ENCODE measurements at places on chromosomes 1 and 21.
A peak's percentile ranks its signal among the peaks of the same experiment; 100 is the strongest.

- DNase-seq = no peak
Measured at GRCh38 chr1:6352138-6352563, 41.4 kb downstream of the ACOT7 start.

GRCh38 chr1:113675302-113675701 lies 84.0 kb downstream of the PHTF1 start:
- DNase-seq = no peak

DNA sequence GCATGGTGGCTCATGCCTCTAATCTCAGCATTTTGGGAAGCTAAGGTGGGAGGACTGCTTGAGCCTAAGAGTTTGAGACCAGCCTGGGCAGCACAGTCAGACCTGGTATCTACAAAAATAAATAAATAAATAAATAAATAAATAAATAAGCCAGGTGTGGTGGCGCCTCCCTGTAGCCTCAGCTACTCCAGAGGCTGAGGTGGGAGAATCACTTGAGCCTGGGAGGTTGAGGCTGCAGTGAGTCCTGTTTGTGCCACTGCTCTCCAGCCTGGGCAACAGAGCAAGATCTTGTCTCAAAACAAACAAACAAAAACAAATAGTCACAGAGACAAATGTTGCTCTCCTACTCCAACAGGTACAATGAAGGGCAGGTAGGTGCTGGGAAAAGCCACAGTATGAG lies 242.4 kb upstream of the POU3F1 start:
- no peak for DNase-seq

- no peak for DNase-seq
Measured at GRCh38 chr1:35622510-35623178, 18.7 kb downstream of the PSMB2 start.

DNA sequence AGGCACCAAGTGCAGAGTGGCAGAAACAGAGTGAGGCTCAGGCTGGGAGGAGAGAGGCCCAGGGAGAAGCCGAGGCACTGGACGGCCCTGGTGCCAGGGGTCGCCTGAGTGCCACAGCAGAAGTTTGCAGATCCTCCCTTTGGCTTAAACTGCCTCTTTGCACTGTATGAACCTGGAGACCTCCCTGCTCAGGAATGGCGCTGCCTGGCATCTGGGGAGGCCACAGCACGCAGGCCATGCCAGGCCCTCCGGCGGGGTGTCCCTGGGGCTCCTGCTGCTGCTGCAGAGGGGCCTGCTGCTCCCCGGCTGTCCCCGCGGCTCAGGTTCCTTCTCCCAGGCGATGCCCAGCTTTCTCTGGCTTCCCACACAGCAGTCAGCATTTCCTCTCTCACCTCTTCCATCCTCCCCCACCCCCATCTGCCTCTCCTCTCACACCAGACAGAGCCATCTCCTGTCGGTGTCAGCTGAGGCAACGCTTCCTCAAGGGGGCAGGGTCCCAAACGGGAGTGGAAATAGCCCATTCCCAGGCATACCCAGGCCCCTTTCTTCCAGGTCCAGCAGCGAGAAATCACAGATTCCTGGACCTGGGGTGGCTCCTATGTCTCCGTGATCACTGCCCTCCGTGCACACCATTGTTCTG lies 35.2 kb downstream of the SYT6 start:
- DNase-seq = no peak

DNA sequence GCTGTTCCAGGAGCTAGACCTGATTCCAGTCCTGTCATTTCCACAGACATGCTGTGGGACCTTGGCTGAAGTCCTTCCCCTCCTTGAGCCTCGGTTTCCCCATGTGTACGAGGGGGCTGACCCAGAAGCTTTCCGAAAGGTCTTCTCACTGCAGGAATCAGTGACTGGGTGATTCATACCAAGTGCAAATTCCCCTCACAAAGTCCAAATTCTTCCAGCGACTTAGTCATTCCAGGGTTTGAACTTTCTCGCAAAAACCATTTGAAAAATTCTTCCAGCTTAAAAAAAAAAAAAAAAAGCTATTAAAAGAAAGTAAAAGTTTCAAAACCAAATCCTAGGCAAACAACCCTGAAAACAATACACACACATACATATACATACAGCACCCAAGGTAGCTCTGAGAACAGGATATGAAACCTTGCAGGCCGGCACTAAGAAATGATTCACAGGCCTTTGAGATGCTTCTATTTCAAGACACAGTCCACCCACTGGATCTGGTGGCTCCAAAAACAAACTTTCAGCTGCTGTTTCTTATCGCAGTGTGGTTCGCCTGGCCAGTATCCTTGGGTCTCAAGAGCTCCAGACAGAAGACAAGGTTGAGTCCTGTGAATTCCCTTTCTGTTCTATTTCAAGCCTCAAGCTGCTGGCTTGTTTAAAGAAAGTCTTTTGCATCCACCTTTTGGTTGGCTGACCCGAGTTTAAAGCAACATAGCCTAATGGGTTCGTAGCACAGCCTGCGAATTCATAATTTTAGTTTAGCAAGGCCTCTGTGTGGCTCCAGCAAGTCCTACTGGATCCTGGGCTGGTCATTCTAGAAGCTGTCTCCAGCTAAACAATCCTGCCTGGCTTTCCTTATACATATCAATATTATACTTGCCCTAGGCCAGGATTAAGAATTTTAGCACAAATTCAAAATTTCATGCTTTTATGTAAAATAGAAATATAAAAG lies 18.0 kb upstream of the ID3 start:
- DNase-seq = no peak

DNA sequence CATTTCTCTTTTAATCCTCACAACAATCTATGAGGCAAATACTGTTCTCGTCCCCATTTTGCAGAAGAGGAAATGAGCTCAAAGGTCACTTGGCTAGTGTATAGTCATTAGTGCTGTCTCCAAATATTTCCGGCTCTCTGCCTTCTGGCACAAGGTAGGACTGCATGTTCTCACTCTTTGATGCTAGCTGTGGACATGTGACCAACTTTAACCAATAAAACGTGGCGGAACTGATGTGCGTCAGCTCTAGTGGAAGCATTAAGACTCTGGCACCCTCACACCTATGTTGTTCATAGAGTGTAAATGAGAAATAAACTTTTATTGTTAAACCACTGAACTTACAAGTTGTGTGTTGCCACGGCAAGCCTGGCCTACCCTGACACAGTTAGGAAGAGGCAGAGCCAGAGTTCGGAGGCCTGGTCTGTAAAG lies 5.0 kb upstream of the KIF21B start:
- no peak for DNase-seq

DNA sequence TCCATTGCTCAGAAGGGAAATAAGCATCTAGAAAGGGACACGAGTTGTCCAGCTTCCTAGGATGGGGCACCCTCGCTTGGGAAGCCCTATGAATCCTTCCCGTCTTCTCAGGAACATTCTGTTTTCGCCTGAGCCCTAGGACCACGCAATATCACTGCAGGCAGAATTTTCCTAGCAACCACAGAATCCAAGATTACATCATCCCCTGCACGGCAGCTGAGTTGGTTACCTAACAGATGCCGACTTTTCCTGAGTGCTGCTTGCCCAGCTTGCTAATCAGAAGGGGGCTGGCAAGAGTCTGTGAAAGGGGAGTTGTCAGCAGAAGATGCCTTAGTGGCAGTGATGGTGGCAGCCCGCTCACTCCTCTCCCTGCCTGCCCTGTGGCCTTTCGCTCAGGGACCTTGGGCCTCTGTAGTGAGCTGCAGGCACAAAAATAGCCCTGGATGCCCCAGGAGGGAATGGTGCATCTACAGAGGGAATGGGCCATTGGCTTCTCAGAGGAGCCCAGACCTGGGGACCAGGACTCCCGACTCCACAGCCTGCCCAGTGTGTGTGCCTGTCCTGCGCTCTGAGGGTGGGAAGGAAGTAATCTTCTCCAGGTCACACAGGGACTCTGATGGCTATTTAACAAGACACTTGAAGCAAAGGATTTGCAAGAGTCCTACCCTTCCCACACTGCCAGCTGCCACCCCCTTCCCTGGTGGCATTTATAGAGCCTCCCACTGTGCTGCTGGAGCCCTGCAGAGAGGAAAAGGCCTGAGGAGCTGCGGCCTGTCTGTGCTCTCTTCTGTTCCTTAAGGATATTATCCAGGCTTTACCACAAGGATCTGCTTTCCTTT lies 28.9 kb upstream of the CLSTN1 start:
- no peak for DNase-seq

DNA sequence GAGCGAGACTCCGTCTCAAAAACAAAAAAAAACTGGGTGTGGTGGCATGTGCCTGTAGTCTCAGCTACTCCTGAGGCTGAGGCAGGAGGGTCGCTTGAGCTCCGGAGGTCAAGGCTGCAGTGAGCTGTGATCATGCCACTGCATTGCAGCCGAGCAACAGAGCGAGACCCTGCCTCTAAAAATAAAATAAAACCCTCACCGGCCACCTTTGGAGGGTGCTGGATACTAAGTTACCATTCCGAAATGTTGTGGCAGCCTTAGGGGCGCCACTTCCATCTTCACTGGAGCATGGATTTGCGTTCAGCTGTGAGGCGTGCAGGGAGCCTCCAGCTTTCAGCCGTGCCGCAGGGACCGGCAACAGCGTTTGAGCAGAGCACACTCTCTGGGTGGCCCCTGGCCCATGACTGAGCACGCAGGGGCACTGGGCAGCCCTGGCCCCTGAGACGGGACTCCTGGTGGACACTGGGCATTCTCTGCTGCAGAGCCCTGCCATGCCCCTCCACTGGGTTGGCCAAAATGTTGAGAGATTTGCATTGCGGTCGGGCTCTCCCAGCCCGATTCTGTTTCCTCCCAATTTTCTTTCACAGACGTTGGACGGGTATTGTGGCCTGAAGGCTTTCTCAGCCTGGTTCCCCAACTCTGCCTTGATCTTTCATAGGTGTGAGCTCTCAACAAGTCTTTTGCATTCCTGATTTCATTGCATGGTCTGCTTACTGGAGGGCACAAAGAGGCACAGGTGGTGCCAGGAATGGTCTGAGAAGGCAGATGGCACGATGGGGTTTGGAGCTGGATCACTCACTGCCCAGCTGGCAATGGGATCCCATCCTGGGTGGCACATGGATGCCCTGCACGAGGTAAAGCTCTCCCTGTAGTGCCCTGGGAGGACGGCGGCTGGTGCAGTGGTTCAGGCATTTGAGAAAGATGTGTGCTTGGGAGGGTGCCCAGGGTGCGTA lies 5.8 kb upstream of the CFAP74 start:
- DNase-seq = peak; percentile 51

DNA sequence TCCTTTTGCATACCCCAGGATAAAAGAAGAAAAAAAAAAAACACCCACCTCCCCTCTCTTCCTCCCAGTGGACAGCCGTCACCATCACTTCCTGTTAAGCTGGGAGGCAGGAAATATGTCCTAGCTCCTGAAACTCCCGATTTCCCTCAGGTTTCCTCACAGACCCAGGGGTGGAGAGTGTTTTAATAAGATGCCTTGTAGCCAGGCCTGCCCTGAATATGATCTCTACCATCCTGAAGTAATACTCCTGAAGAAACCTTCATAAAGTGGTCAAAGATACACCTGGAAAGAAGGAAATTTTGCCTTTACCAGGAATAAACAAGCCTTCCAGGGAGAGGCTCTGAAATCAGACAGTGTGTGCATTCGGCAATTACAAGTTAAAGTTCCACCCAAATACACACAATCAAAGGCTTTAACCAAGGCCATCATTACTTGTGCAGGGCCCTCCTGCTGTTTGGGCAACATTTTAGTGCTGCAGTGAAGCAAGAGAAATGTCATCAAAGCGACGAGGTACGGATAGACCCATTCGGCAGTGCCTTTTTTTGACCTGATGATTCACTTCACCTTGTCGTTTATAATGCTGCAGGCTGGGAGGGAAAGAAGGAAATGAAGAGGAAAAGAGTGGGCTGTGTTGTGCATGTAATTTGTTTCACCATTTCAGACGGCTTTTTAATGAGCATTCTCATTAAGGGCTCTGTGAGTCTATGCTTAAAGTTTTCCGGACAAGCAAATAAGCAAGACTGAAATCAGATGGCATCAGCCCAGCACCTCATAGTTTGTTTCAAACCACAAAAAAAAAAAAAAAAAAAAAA lies 41.0 kb upstream of the RASAL2 start:
- no peak for DNase-seq

- DNase-seq = no peak
Measured at GRCh38 chr1:23159963-23160877, 8.4 kb downstream of the LUZP1 start.

GRCh38 chr1:201290551-201290950 lies 7.2 kb downstream of the PKP1 start:
- DNase-seq = no peak

DNA sequence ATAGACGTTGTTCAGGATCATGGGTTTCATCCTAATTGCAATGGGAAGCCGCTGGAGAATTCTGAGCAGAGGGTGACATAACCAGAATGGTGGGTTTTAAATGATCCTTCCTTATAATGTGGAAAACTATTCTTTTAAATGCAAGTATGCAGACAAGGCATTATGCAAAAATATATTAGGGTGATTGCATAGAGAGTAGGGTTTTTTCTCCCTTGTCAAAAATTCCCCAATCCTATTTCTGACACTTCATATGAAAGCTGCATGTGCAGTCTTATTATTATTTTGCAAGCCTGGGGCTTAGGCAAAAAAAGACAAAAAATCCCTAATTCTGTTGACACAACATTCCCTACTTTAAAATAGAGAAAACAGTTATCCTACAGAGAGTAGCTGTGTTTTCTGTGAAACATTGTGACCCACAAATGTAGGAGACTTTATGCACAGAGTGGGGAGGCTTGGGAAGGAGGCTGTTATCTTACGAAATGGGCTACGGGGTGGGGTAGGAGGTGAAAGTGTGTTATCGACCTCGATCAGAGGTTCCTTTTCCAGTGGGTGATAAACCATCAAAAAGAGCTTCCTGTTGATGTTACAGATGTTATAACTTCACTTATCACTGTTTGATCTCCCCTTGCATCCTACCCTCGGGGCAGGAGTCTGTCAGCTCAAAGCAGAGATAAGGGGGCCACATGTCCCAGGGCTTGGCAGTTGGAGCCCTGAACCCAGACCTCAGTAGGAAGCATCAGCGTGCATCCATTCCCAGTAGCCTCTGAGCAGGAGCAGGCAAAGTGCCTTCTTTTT lies 27.2 kb downstream of the RHEX start:
- DNase-seq = no peak

GRCh38 chr1:158691907-158692306 lies 5.4 kb upstream of the SPTA1 start:
- DNase-seq = no peak

DNA sequence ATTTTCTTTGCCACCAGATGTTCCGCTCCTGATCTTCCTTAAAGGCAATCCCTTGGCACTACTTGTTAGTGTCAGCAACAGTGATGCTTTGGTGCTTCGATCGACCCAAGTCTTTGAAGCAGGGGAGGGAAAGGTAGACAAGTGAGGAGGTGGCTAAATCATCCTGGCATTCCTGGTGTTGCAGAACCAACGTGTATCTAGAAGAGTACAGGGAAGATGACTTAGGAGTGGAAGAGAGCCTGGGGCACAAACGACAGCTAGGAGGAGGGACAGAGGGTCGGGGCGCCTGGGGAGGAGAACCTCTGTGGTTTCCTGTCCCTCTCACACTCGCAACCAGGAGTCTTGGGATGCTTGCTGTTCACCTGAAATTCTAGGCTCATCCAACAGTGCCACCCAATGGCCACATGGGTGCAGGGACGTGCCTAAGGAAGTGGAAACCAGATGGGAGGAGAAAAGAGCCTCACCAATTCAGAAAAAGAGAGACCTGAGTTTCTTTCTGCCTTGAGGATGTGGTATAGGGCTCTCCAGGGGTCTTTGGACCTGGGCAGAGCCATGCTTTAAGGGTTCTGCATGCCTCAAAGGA lies 9.5 kb upstream of the KCNA2 start:
- peak; percentile 75 for DNase-seq

- DNase-seq = no peak
Measured at GRCh38 chr1:15282038-15282437, 35.0 kb downstream of the FHAD1 start.

- DNase-seq = no peak
Measured at GRCh38 chr21:39633770-39634181, 21.0 kb downstream of the B3GALT5 start.

GRCh38 chr21:41509145-41509496 lies 1.2 kb upstream of the TMPRSS2 start:
- no peak for DNase-seq

GRCh38 chr1:113021430-113022085 lies 51.4 kb upstream of the LRIG2 start:
- DNase-seq = no peak

Measured in Right ventricle myocardium inferior (tissue), 1 donor.